ENCODE measurements at places on chromosomes 7 and 10.
A peak's percentile ranks its signal among the peaks of the same experiment; 100 is the strongest.

- no peak for ATAC-seq
These were observed 91.2 kb upstream of the AHR start for GRCh38 chr7:17207220-17207619.

DNA sequence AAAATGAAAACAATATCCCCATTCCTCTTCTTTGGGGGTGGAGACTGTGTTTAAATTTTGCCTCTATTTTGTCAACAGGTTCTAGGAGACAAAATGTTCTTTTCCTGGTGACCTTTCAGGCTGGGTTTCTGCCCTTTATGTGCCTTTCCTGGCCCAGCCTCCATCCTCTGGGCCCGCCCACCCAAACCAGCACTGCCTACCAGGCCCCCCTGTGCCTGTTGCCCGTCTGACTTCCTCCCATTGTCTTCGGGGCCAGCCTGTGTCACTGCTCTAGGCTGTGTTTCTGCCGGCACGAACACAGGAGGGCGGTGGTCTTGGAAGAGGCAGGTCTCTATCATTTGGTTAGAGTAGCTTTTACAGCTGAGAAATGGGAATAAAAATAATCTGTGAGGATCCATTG is 13.9 kb downstream of the TSPAN14 start:
- ATAC-seq = no peak

- ATAC-seq = no peak
These were observed 273.9 kb upstream of the ZNF32 start for GRCh38 chr10:43922335-43923280.

GRCh38 chr10:59709395-59710125 is at the start of gene SLC16A9:
Gene SLC16A9 (minus strand): TSS chr10:59709850. CDS start chr10:59684291, 25,559 bp downstream.
- peak; percentile 86 for ATAC-seq

DNA sequence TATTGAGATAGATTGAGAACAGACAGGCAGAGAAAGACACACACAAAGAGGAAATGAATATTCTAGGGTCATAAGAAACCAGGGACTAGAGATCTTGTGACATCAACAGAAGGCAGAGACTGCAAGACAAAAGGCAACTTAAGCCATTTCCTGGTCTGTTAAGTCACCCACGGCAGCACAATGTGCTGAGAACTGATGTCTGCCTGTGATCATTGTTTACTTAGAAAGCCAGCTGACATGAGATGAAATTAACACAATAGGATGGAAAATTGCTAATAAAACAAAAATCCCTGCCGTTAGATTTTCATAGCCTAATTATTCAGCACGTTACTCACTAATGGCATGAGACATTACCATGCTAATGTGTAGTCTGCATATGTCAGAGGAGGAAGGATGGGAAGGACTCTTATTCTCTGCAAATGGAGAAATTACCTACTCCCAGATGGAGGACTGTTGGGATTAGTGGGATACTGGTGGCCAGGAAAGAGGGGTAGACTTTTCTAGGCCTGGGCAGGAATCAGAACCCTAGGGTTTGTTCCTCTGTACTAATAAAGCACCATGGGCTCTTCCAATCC is 191.3 kb upstream of the PODXL start:
- peak; percentile 57 for ATAC-seq

DNA sequence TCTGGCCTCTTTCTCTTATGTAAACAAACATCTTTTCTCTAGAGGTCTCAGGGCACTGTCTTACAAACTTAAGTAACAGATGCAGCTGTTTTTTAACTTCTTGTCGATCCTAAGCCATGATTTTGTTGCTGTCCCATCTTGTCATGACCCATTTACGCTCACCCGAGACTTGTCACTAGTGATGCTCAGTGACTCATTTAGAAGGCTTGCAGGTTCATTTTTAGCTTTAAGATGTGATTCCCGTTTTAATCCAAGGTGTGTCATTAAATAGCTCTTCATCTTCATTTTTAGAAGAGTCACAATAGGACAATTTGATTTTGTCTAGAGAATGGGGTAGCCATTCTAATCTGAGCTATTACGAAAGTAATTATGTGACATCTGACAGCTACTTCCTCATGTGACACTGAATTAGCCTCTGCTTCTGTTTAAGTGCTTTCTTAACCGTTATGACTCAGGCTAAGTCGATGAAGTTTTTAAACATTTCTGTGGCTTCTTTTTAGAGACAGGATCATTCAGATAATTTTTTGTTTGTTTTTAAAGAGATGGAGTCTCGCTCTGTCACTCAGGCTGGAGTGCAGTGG is 42.7 kb downstream of the SPDYE5 start:
- ATAC-seq = peak; percentile 39

DNA sequence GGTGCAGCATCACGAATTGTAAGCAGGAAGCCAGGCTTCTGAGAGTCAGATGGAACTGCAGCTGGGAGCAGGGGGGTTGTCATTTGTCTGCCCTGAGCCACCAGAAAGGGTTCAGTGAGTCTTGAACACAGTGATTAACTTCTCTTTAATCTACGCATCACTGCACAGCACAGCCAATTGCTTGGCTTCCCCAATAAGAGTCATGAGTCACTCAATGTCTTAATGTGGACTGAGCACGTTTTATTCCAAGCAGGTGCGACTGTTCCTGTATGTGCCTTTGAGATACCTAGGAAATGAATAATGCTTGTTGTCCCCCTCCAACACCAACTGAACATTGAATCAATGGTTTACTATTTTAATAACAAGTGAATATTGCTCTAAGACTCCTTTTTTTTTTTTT is 26.0 kb upstream of the PLEKHA1 start:
- ATAC-seq = peak; percentile 86

GRCh38 chr10:112247791-112248190 is 35.4 kb upstream of the TECTB start:
- no peak for ATAC-seq

DNA sequence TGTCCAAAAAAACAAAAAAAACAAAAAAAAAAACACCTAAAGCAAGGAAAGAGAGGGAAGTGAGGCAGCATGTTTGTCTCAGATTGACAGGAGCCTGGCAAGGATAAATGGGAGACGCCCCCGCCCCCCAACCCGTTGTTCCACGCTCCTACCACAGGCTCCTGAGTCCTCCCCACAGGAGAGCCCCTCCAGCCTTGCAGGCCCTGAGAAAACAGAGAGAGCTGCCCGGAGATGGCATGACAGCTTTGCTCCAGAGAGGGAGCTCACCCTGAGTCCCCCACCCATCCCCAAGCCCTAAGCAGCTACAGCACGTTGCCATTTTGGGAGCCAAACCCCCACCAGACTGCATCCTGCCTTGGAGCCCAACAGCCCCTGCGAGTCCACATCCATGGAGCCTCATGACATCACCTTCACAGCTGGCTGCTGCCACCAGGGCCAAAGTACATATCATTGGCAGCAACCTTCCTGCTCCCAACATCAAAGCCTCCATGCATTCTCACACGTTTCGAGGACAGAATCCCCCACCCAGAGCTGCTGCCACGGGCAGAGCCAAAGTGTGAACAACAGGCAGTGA is 1283.3 kb downstream of the TYW1 start:
- no peak for ATAC-seq

DNA sequence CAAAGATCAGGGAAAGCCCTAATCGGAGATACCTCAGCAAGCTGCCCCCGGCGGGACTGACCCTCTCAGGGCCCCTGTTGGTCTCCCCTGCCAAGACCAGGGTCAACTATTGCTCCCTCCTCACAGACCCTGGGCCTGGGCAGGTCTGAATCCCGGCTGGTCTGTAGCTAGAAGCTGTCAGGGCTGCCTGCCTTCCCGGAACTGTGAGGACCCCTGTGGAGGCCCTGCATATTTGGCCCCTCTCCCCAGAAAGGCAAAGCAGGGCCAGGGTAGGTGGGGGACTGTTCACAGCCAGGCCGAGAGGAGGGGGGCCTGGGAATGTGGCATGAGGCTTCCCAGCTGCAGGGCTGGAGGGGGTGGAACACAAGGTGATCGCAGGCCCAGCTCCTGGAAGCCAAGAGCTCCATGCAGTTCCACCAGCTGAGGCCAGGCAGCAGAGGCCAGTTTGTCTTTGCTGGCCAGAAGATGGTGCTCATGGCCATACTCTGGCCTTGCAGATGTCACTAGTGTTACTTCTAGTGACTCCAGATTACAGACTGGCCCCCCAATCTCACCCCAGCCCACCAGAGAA is 24.1 kb downstream of the TBATA start:
- ATAC-seq = no peak

DNA sequence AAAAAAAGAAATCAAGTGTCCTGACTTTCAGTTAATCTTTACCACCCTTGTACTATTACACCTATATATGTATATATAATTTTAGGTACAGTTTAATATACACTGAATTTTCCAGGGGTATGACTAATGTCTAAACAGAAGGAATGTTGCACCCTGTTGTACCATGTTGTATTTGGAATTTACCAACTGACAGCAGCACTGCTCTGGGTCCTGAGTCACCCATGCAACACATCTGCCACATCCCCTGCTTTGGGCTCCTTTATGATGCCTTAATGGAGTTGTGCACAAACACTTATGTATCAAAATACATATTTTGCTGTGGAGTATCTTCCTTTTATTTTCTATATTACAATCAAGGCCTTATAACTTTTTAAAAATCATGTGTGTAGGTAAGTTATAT is 21.2 kb downstream of the YAE1 start:
- ATAC-seq = no peak

DNA sequence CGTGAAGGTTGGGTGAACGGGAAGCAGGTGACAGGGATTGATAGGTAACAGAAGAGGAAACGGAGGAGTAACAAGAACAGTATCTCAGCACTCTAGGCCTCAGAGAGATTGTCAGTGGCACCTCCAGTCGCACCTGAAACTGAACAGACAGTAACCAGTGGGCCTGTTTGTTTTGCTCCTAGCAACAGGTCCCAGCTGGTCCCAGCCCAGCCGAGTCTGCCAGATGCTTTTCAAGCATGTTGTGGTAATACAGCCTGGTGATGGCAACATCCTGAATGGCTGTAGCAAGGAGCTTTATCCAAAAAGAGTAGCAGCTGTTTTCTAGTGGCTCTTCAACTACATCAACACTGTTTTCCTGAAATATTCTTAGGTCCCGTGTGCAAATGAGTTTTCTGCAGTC is 4.7 kb downstream of the CACNB2 start:
- ATAC-seq = no peak

DNA sequence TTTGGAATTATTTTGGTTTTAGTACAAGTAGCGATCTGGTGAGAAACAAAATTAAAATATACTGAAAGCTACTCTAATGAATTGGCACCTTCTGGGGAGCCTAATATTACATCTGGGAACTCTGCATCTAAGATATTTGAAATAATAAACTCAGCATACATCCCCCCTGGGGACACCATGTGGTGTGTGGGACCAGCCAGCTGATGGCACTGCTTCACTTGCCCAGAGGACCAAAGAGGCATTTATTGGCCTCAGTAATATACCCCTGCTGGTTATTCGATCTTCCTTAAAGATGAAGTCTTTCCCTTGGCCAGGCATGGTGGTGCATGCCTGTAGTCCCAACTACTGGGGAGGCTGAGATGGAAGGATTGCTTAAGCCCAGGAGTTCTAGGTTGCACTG is 195.1 kb upstream of the AUTS2 start:
- ATAC-seq = no peak

DNA sequence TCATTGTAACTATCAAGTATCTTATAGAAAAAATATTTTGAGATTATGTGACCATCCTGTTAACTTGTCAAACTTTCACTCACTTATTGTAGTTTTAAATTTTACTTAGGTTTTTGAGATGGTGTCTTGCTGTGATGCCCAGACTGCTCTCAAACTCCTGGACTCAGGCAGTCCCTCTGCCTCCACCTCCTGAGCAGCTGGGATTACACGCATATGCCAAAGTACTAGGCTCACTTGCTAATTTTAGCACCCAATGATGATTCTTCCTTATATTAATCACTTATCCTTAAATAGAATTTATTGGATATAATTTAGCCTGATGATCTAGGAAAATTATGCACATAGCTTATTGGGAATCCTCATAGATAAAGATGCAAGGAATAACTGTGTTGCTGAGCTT is 104.9 kb downstream of the BTRC start:
- ATAC-seq = no peak

DNA sequence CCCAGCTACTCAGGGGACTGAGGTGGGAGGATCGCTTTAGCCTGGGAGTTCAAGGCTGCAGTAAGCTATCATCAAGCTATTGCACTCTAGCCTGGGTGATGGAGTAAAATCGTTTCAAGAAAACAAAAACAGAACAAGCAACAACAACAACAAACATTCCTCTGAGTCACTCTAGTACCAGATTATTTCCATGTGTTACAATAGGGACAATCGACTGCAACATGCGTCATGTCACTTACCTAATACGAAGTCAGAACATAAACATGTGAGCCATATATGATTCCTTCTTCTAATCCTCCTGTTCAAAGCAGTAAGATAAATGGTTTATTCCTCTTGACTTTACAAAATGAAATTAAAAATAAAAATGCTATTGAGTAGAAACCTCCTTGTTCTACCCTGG is 57.3 kb downstream of the ZNF438 start:
- ATAC-seq = no peak

GRCh38 chr7:5217851-5218331 is 27.9 kb downstream of the WIPI2 start:
- ATAC-seq = no peak

GRCh38 chr7:156096771-156097538 is 284.7 kb upstream of the SHH start:
- no peak for ATAC-seq

DNA sequence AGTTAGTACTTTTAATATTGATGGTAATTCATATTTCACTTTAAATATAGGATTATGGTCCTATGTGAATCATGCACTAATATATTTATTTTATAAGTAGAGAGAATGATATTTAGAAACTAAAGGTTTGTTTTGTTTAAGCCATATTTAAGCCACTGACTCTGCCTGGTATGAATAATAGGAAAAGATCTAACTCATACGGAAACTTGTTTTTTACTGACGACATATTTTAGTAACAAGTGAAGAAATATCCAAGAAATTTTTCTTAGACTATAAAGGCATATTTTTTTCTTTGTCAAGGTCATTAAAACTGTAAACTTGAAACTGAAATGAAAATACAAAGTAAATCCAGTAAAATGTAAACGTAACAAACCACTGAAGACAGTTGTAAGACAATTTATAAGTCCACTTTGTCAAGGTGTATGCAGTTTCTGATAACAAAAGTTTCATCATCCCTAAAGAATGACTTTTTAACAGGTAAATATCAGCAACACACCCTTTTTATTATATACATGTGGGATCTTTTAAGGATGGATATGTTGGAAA is 147.1 kb downstream of the PHF14 start:
- no peak for ATAC-seq

GRCh38 chr7:15757041-15758000 is 70.8 kb upstream of the MEOX2 start:
- ATAC-seq = no peak

- no peak for ATAC-seq
These were observed 137.3 kb downstream of the AGMO start for GRCh38 chr7:15424468-15424867.

- ATAC-seq = peak; percentile 33
These were observed 649 bp downstream of the IDE start for GRCh38 chr10:92573091-92573797.

- peak; percentile 82 for ATAC-seq
These were observed at the start of gene TSPAN14 for GRCh38 chr10:80453842-80454512. Gene TSPAN14 (plus strand): TSS chr10:80454310. CDS start chr10:80489234, 34,924 bp downstream.

Measured in esophagus mucosa (tissue), 1 donor.